ENCODE measurements at places on chromosomes 2 and 18. TPM values are rescaled to one million over a fixed set of nuclear protein-coding genes. Genes with fewer than 3 reads are reported as not detected.

RPL37A gene
- total RNA-seq = 59.1 TPM

ACOXL gene
- total RNA-seq = 0.55 TPM

DNA sequence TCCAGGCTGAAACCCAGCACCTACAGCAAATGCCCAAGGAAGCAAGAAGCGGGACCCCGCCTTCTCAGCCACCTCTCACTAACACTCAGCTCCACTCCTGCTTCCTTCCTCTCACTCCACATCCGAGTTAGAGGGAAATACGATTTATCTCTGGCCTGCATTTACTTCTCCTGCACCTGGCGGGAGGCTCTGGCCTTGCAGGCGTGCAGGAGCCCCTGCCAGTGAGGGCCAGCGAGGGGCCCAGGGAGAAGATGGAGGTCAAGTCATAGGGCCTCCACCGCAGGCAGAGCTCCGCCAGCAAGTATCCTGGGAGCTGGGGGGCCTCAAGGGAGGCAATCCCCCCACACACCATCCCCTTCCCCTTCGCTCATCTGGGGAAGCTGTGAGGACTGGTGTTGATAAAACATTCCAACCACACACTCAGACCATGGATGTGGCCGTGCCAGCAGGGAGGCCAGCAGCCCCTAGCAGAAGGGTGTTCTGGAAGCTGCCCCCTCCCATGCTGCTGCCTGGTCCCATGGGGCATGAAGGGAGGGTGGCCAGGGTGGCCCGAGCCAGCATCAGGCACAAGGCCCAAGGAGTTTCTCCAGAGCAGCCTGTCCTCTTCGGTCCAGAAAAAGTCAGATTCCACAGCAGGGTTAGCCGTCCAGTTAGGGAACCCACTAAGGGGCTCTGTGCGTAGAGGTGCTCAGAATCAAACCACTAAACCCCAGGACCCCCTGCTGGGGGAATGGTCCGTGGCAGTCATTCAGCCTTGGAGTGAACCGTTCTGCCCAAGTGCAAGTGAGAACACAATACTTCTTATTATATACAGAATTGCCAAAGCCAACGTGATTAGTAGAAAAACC lies 91.2 kb downstream of the HDAC4 start:
- DNase-seq = peak; percentile 5

DNA sequence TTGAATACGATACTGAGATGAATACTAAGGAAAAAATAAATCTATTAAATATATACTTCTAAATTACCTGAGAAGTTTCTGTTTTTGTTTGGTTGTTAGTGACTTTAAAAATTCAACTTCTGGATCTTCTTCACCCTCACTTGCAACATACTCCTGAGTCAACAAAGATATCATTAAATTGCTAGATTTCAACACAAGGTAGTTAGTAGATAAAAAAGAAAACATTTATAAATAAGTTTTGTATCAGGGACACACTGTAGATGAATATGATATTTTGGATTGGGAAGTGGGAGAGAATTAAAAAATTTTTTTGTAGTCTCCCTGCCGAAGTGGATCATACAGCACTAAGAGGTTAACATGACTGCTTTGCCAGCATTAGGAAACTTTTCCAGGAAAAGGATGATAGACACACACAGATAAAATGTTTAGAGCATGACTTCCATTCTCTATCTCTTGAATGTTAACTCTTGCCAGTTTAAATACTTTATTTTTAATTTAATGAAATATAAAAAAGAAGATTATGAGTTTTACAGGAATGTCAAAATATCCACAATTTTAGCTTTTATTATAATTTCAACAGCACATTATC lies 15.9 kb downstream of the SP9 start:
- no peak for DNase-seq

SPATA3 gene
- not detected for total RNA-seq

CNDP1 gene
- total RNA-seq = not detected

DNAJC5G gene
- not detected for total RNA-seq

DNA sequence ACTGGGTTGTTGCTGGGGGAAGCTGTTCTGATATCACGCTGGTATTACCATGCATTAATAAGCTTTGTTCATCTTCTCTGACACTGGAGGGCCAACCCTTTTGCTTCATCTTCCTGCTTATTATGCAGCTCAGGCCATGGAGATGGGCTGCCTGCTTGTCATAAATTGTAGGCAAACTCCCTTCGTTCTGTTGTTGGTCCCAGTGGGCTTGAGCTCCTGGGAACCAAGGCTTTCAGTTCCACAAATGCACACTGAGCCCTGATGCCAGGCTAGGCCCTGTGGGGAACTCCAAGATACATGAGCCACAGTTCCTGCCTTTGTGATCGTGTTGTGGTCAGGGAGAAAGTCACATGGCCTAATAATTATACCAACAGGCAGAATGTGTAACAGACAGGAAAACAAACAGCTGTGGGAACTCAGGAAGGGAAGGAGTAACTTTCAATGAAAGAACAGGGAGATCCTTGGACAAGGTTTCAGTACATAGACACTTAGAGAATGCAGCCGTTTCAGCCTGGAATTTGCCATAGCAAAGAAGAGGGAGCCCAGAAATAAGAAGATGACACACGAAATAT lies 49.0 kb upstream of the BCL2L11 start:
- DNase-seq = no peak

DNA sequence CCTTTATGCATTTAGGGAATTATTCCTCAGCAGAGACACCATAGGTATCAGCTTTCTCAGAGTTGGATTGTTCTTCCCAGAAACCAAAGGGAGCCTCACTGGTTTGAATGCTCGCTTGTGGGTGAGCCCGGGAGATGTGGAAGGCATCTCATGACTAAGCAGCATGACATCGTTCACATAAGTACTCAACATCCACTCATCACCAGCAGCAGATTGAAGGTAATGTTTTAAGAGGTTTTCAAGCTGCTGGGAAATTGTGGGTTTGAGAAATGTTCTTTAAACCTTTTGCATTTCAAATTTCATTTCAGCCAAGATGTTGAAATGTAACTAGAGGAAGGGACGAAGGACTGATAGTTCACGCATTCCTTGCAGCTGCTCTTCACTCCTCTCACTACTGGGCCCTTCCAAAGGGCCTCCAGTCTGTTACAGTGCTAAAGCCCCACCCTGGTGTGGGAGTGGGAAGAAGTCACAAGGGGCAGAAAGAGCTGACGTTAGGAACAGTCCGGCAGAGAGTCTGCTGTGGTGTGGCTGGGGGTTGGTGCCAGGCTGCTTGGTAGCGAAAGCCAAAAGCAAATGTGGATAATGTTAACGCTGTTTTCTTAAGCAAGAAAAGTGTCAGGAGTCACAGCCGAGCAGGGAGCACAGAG lies 324.5 kb upstream of the EPHA4 start:
- no peak for DNase-seq

CPO gene
- not detected for total RNA-seq

PSMG2 gene
- 14.7 TPM for total RNA-seq

KIF5C gene
- total RNA-seq = 2.0 TPM

PROKR1 gene
- 2.2 TPM for total RNA-seq

DNA sequence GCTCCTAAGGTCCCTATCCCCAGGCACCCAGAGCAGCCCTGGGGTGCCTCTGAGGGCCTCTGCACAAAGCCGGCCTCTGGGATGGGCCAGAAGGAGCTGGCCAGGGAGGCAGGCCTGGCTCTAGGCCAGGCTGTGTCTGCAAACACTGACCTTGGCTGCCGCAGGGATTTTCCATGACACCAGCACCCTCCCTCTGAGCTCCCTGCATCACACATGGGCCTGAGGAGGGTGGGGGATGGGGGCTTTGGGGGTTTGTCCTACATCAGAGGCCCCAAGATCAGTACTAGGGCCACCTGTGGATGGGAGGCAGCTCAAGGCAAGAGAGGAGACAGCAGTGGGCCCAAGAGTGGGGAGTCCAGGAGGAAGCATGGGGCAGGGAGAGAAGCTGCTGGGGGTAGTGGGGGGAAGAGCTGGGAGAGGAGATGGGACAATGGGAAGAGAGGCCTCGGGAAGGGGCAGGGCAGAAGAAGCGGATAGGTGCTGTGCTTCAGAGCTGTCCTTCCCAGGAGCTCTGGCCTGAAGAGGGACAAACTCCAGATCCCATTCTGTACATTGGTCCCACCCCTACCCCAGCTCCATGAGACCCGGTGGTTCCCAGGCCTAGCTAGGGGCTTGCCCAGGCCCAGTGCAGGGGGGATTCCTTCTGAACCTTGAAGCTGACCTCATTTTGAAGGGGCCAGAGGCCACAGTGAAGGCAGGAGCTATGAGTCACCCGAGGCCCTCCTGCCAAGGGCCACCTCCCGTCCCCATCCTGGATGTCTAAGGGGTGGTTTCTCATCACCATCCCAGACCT lies 28.0 kb downstream of the KCNK3 start:
- DNase-seq = peak; percentile 74

GPBAR1 gene
- total RNA-seq = 3.0 TPM

- no peak for DNase-seq
These were observed 175.1 kb downstream of the FAM210A start for GRCh38 chr18:13551305-13551603.

- no peak for DNase-seq
These were observed 804.3 kb downstream of the KCNJ3 start for GRCh38 chr2:155502766-155503165.

KIAA2012 gene
- total RNA-seq = not detected

EVX2 gene
- not detected for total RNA-seq

GRCh38 chr2:85828725-85829124 lies 60.1 kb downstream of the ST3GAL5 start:
- no peak for DNase-seq
